ENCODE measurements at places on chromosomes 1 and 21.

- no peak for DNase-seq
These were observed 59.0 kb downstream of the SLX9 start for GRCh38 chr21:44998621-44999427.

DNA sequence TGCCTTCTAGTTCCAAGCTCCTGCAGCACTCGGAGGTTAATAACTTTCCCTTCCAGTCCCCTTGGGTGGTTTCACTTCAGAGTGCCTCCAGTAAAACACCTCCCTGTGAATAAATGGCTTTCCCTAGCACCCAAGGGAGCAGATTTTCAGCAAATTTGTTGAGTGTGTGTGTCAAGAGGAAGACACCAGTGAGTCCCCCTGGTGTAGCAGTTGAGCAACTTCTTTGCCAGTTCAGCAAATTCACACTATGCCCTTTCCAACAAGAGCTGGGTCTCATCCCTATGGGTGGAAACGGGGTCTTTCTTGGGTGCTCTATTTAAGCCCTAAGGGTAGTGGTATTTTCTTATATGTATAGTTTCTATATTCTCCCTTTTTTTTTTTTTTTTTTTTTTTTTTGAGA lies 806 bp upstream of the AADACL4 start:
- DNase-seq, result no peak

DNA sequence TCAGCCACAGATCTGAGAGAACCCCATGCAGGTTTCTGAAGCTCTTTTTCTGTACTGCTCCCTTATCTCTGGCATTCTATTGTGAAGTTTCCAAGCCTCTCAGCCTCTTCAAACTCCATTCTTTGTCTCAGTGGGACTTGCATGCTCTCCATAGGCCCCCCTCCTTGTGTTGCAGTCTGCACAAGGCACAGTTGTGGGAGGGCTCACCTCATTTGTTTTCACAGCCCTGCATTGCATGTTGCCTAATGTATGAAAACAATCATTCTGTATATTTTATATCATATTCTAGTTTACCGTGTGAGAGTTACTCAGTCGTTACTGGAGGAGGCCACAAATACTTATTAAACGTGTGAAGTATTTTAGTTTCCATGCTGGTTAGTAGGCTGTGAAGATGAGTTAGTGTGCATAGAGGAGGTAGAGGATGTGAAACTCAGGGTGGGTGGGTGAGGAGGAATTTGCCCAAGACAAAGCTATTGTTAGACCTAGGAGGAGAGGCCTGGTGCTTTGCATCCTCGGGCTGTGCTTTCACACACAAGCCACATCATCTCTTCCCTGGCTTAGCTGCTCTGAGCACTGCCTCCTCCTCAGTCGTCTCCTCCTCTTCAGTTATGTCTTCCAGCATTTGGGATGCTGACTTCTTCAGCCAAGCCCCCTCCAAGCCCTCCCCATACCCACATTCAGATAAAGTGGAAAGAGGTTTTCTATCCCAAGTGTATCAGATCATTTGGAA lies 7.8 kb upstream of the CHI3L2 start:
- peak; percentile 60 for DNase-seq

DNA sequence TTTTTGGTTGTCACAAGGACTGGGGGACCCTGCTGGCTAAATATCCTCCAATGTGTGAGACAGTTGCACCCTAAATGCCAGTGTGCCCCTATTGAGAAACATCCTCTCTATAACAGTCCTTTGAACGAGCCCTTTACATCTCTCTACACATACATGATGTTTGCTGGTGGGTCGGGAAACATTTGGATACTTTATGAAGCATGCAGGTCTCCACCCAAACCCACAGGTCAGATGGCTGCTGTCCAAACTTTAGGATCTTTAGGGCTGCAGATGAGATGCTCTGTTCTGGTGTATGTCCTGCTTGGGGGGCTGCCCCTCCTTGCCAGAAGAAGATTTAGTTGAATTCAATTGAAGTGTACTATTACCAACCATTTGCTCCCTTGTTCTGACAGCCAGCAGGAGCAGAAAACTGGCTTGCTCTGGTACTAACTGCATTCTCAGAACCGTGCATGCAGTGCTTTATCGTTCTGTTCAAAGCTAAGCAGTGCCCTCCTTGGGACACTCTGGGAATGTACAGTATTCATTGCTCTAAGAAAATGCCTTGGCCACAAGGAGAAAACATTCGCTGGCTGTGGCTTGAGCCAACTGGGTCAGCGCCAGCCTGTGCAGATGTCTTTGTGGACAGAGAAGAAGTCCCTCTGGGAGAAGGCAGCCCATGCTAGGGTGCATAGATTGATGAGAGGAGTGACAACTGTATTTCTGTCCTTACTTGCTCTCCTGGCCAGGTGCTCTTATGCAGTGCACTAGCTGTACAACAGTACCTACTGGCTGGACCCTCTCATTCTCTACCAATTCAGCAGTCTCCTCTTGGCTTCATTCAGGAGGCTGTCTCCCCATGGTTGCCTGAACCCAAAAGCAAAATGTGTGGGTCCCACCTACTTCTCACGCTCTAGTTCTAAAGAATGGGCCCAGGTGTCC lies 61.4 kb upstream of the DIRAS3 start:
- DNase-seq, result no peak

GRCh38 chr21:44360159-44360558 lies 6.7 kb downstream of the TRPM2 start:
- no peak for DNase-seq

- DNase-seq, result peak; percentile 94
These were observed 165.3 kb downstream of the TOMM20 start for GRCh38 chr1:234963180-234963903.

DNA sequence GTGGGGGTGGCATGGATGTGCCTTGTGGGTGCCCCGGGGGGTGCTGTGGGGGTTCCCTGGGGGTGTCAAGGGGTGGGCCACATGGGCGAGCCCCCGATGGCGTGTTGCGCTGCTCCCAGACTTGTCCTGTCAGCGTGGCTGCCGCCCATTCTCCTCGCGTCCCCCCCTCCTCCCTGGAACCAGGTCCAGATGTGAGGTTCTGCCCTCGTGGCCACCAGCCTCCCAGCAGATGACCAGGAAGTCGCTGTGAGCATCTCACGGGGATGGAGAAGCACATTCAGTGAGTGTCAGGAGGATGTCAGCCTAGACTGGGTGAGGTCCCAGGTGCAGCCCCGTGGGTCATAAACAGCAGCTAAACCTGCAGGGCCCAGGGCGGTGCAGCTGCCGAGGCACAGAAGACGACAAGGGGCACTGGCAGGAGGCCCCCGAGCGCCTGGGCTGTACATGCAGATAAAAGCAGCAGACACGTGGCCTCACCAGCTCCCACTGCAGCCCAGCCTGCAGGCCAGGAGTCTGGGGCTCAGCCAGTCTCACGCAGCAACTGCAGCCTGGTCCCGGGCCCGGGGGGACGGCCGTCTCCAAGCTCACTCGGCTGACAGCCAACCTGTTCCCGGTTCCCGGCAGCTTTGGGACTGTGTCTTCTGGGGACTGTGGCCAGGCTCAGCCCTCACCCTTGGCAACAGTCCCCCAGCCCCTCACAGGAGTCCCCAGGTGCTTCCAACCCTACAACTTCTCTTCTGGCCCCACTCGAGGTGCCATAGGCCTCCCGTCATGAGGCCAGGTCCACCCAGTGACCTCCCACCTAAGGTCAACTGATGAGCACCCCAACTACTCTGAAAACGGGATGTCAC lies 17.5 kb upstream of the COL6A2 start:
- peak; percentile 17 for DNase-seq

DNA sequence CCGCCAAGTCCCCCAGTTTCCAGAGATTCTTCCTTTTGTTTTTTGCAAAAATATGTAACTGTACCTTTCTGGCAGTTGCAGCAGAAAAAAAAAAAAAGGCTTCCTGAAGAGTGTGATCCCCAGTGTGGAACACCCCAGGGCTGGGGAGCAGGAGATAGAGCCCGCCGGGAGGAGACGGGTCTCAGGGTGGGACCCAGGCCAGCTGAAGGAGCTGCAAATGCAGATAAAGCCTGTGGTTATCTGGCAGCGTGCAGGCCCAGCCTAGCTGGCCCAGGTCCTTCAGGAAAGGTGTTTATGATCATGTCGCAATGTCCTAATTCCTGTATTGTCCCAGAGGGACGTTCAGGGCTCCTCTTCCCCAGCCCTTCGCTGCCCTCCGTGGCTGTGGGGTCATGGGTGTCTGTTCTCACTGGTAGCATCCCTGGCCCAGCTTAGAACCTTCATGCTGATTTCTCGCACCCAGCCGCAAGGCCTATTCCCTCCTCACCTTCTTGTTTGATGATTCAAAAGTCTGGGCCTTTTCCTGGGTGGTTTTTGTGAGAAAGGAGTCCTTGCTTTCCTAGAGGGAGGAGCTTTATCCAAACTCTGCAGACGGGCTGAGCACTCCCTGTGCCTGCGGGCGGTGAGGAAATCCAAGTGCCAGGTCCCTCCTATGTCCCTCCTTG lies 26.2 kb downstream of the RNF187 start:
- no peak for DNase-seq

- no peak for DNase-seq
These were observed 11.0 kb downstream of the NUDC start for GRCh38 chr1:26932531-26932930.

DNA sequence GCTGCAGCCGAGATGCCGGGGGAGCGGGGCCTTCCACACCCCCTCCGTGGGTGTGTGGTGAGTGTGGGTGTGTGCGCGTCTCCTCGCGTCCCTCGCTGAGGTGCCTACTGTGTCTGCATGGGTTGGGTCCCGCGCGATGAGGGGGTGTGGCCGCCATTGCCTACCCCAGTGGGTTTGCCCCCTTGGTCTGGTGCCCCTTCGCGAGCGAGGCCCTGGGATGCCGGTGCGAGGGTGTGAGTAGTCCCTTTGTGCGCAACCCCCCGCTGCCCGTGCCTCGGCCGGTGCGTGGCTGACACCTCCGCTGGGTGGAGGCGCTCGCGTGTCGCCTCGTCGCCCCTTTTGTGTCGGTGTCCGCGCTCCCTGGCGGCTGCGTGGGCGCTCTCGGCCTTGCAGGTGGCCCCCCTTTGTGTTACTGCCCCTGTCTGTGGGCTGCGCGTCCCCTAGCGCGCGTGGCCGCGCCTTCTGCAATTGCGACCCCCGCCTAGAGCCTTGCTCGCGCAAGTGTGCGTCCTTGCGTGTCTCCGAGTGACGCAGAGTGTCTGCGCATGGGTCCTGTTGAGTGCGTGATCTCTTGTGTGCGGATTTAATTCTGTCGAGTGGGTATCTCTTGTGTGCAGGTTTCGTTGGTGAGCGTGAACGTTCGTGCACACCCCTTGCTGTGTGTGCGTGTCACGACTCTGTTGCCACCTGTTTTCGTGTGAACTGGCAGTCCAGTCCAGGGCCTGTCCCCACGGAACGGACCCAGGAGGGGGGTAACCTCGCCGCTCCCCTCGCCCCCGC lies 553 bp downstream of the TTC3 start:
- peak; percentile 63 for DNase-seq

- DNase-seq, result no peak
These were observed 153.4 kb downstream of the PBX1 start for GRCh38 chr1:164712131-164713036.

- DNase-seq, result no peak
These were observed 74.5 kb downstream of the C1orf21 start for GRCh38 chr1:184461321-184461720.

GRCh38 chr1:241825581-241825980 lies 22.4 kb upstream of the EXO1 start:
- DNase-seq, result no peak

- peak; percentile 64 for DNase-seq
These were observed 6.7 kb upstream of the WNT2B start for GRCh38 chr1:112501810-112502641.

GRCh38 chr1:232059726-232060374 lies 433.3 kb downstream of the DISC1 start:
- no peak for DNase-seq

GRCh38 chr1:62367005-62367557 lies 47.8 kb upstream of the KANK4 start:
- DNase-seq, result no peak

GRCh38 chr1:167701510-167701909 lies 20.3 kb upstream of the MPZL1 start:
- DNase-seq, result no peak

- DNase-seq, result no peak
These were observed 37.0 kb downstream of the MAN1C1 start for GRCh38 chr1:25653558-25653957.

- no peak for DNase-seq
These were observed 88.1 kb upstream of the HIVEP3 start for GRCh38 chr1:42006836-42007235.

GRCh38 chr1:203557390-203557789 lies 63.4 kb downstream of the OPTC start:
- DNase-seq, result no peak

- no peak for DNase-seq
These were observed 72.6 kb downstream of the SNRPE start for GRCh38 chr1:203934027-203934426.

DNA sequence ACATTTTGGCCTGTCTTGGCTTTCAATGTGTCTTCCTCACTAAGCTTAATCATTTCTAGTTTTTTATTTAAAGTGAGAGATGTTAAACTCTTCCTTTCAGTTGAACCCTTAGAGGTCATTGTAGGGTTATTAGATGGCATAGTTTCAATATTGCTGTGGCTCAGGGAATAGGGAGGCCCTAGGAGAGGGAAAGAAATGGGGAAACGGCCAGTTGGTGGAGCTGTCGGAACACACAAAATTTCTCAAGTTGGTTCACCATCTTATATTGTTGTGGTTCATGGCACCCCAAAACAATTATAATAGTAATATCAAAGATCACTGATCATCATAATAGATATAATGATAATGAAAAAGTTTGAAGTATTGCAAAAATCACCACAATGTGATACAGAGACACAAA lies 31.4 kb upstream of the KAZN start:
- DNase-seq, result no peak

- DNase-seq, result no peak
These were observed 18.4 kb downstream of the GNB1 start for GRCh38 chr1:1872329-1872994.

DNA sequence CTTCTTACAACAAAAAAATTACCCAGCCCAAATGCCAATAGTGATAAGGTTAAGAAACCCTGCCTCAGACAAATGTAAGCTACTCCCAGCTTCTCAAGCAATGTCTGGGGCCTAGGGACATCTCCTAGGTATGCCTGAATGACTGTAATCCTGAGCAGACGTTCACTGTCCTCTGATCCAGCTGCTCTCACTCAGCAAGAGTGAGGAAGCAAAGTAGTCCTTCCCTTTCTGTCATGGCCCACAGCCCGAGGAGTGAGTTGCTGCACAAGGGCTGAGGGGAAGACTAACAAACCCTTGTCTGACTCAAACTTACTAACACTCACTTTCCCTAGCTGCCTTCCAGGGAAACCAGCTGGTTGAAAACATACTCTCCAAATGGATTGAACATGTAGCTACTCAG lies 124.9 kb upstream of the TNFSF4 start:
- no peak for DNase-seq

DNA sequence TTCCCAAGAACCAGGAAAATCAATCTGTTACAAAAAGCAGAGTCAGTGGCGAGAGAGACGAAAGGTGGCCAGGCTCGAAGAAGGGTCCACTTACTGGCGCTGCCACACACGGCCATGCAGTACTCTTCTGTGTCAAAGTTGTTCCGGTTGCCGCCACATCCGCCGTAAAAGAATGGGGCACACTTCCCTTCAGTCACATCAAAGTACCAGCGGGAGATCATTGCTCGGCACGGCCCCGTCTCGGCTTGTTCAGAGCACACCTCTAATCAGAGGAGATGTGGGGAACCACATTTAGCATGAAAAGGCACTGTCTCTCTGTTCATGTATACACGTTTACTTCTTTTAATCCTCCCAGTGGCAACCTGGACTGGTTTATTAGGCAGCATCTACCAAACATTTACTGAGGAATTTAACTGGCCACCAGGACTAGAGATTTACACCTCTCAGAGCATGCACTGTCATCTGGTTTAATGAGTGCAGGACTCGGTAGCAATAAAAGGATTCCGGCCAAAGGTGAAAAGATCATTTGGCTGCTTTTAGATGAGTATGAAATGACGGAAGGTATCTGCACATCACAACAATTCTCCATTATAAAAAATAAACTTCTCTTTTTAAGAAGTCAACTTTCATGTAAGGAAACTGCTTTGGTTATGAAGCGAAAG lies 170.5 kb downstream of the APP start:
- DNase-seq, result peak; percentile 72

- DNase-seq, result no peak
These were observed 151.9 kb downstream of the TNFSF18 start for GRCh38 chr1:172898866-172899265.
